Uterus (tissue), 4 donors: ENCODE measurements at places on chromosomes 2 and 18. TPM values are rescaled to one million over a fixed set of nuclear protein-coding genes. Genes with fewer than 3 reads are reported as not detected.

The DTNB gene
- total RNA-seq: 15.9 TPM

The PPP1R1C gene
- total RNA-seq: not detected

The SLC23A3 gene
- 0.26 TPM for total RNA-seq

The APOB gene
- total RNA-seq: not detected

The CRIM1 gene
- total RNA-seq: 75.8 TPM

The UGT1A8 gene
- total RNA-seq: not detected

The SPHKAP gene
- not detected for total RNA-seq
